ENCODE measurements at places on chromosomes 2 and 18. TPM values are rescaled to one million over a fixed set of nuclear protein-coding genes. Genes with fewer than 3 reads are reported as not detected.

Gene CFAP210
- total RNA-seq = not detected

GRCh38 chr2:240358080-240358479, 77.4 kb upstream of the GPC1 start:
- no peak for DNase-seq

DNA sequence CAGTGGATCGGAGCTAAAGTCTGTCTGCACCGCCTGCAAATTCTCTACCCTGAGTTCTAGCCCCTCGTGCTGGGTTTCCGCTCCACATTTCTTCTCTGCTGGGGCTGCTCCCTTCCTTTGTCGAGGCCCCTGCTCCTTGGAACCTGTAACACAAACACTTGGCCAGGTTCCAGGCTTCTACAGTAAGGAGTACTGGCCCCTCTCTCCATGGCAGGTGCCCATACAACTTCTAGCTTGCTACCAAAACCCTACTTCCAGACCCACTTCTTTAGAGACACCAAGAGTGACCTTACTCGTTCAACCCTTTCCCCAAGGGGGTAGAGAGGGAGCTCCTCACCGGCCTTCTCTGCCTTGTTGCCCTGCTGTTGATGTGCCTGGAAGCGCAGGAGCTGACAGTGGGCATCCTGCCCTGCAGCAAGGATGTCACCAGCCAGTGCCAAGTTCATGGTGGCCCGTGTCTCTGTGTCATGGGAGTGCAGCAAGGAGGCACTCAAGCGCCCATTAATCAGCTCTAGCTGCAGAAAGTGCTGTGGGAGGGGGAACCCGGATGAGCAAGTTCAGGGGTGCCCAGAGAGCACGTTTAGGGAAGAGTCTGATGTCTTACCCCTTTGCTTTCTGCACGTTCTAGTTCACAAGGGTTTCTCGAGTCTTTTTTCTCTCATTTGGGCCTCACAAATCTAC, 1.1 kb downstream of the PREB start:
- no peak for DNase-seq

- DNase-seq = no peak
Observed at GRCh38 chr2:85799215-85799956, 45.6 kb downstream of the ATOH8 start.

DNA sequence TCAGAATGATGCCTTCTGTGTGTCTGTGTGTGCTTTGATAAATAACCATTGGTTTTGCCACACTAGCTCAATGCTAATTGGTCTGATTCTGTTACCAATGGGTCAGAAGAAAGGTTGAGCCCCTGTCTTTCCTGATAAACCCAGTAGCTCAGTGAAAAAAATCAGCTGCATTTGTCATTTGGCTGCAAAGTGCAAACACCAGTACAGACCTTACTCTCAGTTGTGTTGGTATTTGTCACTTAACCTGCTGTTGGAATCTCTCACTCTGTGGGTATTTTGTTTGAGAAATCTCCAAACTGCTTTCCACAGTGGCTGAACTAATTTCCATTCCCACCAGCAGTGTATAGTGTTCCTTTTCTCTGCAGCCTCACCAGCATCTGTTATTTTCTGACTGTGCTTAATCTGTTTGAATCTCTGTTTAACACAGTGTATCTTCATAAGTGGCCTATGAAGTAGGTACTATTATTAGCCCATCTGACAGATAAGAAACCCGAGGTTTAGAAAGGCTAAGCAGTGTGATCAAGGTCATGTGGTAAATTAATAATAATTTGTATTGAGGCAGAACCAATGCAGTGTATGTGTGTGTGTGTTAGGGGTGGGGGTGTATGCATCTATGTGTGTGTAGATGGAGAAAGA, 26.7 kb downstream of the LIMS1 start:
- DNase-seq = no peak

- peak; percentile 29 for DNase-seq
Observed at GRCh38 chr2:9769171-9770005, 73.9 kb upstream of the TAF1B start.

Data from IMR-90 (cell line).